AG09319 (cell line): ENCODE measurements at places on chromosomes 2 and 18.

DNA sequence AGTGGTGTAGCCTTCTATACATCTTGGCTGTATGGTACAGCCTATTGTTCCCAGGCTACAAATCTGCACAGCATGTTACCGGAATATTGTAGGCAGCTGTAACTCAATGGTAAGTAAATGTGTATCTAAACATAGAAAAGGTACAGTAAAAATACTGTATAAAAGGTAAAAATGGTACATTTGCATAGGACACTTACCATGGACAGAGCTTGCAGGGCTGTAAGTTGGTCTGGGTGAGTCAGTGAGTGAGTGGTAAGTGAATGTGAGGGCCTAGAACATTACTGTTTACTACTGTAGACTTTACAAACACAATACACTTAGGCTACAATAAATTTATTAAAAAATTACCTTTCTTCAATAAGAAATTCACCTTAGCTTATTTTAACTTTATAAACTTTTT is 3.7 kb upstream of the MRPS9 start:
- no peak for DNase-seq

GRCh38 chr2:234544659-234545611 is 48.1 kb upstream of the ARL4C start:
- no peak for DNase-seq

DNA sequence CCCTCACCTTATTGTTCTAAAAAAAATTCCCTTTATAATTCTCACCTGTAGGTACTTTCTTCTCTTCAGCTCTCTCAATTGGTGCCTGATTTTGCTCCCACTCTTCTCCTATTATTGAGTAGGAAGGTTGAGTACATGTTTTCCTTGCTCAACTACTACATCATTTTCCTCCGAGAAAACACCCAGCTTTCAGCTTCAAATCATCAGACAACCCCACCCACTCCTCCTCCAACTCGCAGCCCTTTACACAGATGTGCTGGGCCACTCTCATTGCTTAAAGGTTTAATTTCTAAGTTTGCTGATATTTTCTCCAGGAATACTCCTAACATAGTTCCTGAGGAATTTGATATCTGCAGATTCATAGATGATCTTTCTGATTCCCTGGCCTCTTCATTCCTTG is 734.4 kb upstream of the ZEB2 start:
- DNase-seq: no peak

GRCh38 chr2:45069684-45070083 is 60.4 kb upstream of the SIX2 start:
- DNase-seq: no peak

GRCh38 chr18:3248658-3249359 is 1.2 kb downstream of the MYL12A start:
- no peak for DNase-seq

DNA sequence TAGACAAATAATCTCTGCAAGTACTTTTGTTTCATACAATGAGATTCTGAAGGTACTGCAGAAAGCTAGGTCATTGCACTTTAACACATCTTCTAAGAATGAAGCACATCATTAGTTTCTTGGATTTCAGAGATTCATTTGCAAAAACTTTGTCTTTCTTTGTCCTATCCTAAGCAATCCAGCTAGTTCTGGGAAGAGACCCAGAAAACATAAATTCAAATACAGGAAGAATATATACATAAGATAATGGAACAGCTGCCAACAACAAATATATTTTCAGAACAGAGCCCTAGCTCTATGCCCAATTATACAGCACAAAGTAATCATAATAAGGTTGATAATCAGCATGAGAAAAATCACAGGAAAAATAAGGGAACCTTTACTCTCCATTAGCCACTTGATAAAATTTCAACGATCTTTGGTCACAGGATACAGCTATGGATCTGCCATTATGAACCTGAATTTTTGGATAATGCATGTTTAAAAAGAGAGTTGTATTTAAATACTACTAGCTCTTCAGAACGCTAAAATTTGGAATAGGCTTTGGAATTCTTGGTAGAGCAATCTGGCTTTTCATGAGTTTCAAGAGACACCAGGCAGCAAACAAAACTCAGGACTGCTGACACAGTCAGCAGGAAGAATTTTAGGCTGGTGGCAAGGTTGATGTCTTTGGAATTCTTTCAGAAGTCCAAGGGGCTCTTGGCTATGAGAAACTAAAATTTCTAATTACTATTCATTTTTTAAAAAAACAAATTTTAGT is 250.4 kb upstream of the SMIM21 start:
- DNase-seq: no peak

DNA sequence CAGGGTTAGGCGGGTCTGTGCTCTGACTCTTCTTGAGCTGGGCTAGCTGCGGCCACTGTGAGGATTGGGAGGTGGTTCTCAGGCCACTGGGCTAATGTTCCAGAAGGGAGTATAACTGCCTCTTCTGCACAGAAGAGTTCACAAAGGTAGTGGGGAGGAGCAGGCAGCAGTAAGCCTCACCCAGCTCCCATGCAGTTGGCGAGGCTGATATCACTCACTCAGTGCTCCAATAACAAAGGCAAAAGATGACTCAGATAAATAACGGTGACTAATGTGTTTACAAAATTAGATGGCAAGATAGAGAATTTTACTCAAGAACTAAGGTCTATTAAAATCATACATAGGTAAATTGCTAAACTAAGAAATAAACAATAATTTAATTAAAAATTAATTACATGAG is 174.2 kb upstream of the TMEM200C start:
- DNase-seq: no peak

DNA sequence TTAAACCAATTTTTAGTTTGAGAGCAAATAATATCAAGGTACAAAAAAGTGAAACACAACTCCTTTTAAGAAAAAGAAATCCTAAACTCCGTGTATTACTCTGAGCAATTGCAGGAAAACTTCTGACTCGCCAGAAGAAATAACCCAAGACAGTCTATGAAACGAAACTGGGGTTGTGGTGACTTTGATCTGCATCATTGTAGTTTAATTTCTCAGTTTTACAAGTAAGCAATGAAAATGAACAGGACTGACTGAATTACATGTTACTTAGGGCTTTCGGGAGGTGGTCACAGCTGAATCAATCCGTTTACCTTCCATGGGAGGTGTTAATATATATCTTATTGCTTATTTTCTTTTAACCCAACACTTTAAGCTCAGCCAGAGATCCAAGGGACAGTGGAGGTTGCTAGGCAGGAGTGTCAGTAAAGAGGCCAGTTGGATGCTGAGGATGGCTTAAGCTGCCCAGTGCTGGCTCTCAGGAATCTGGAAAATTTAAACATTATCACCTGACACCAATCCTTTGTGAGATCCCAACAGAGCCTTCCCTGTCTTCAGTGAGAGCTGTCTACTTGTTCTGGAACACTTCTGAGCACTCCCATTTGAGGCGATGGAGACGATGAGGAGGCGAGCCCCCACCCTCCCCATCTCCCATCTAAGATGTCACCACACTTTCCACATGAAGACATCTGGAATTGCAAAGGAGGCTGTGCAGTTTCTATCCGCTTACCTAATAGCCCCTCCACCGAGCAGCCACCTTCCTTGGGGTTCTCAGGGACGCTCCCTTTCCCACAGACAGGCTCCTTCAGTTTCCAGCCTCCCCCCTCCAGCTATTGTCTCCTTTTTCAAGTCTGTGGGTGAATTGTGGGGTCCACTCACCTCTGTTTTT is 3.6 kb upstream of the RAB31 start:
- DNase-seq: no peak
